ENCODE measurements at places on chromosomes 6 and 20. TPM values are rescaled to one million over a fixed set of nuclear protein-coding genes. Genes with fewer than 3 reads are reported as not detected.

Gene FAM210B
- total RNA-seq = 41.9 TPM

Gene ASIP
- not detected for total RNA-seq

GRCh38 chr6:144897441-144897921 lies 612.3 kb downstream of the UTRN start:
- H3K4me3 ChIP-seq = no peak overlapping the region
- no peak for DNase-seq
- no peaks in the 10 kb centered on the region for H3K36me3 ChIP-seq
- H3K4me1 ChIP-seq = no peaks in the 10 kb centered on the region

GRCh38 chr6:69584913-69585729 lies 211.7 kb downstream of the LMBRD1 start:
- DNase-seq = no peak
- H3K27me3 ChIP-seq = no peaks in the 10 kb centered on the region
- H3K4me1 ChIP-seq = peaks cover 16% of the 10 kb centered on the region

- H3K36me3 ChIP-seq = no peaks in the 10 kb centered on the region
- no peak overlapping the region for H3K27ac ChIP-seq
- no peaks in the 10 kb centered on the region for H3K27me3 ChIP-seq
Measured at GRCh38 chr6:16704401-16705045, 56.7 kb downstream of the ATXN1 start.

All from sigmoid colon (tissue), 7 donors.